BJ (cell line): ENCODE measurements at places on chromosomes 12 and 14. TPM values are rescaled to one million over a fixed set of nuclear protein-coding genes. Genes with fewer than 3 reads are reported as not detected.

- no peak for DNase-seq
Observed at GRCh38 chr12:34097213-34097612, 74.9 kb downstream of the ALG10 start.

GRCh38 chr14:34227834-34228649 lies 234.0 kb downstream of the SPTSSA start:
- DNase-seq: no peak

- DNase-seq: no peak
Observed at GRCh38 chr12:44307506-44308168, 471.8 kb downstream of the TMEM117 start.

GRCh38 chr14:91829511-91829910 lies 37.8 kb downstream of the TC2N start:
- no peak for DNase-seq

- no peak for DNase-seq
Observed at GRCh38 chr14:72801836-72802587, 91.9 kb downstream of the DPF3 start.

The NTS gene
- polyA plus RNA-seq: not detected in 2 replicates

GRCh38 chr14:26319139-26319864 lies 278.5 kb downstream of the NOVA1 start:
- DNase-seq: no peak

The KLHDC1 gene
- 0.25 and 0.82 TPM in 2 replicates for polyA plus RNA-seq

GRCh38 chr14:29803045-29803444 lies 124.6 kb downstream of the PRKD1 start:
- no peak for DNase-seq

- no peak for DNase-seq
Observed at GRCh38 chr14:54085841-54086240, 129.2 kb upstream of the BMP4 start.

DNA sequence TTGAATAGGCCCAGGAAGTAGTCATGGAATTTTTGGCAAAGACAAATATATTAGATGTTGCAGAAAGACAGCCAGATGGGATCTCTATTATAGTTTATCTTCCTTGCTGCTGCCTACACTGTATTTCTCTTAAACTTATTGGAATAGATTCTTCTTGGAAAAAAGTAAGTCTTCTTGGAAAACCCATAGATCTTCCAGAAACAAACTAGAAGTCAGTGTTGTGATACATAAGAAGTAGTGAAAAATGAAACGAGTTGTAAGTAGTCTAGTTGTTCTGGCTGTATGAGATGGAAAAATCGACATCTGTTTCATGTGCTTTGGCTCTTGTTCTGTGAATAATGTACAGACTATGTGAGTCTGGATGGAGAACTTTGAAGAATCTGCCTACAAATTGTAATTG lies 29.0 kb downstream of the GLIPR1L2 start:
- no peak for DNase-seq

GRCh38 chr12:53046655-53047220 lies 3.1 kb upstream of the TNS2 start:
- peak; percentile 64 for DNase-seq
